Left renal pelvis (tissue), 4 donors: ENCODE measurements at places on chromosomes 3 and 15.

DNA sequence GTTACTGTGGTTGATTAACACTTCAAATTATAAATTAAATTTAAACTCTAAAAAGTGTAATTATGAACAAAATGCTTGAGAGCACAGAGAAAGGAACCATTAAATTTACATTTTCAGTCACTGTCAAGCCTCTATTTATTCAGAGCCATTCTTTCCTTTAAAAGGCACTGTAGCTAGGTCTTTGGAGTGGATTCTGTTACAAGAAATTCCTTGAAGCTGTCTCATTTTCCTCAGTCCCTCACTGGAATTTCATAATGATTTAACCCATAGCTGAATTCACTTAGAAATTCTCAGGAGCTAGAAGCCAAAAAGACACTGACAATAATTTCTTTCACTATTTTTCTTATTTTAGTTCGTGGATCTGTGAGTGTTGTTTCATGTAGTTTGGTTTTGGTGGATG is 81.2 kb upstream of the TCF12 start:
- no peak for DNase-seq

- no peak for DNase-seq
Observed at GRCh38 chr3:123723070-123723469, 138.2 kb upstream of the HACD2 start.

GRCh38 chr15:41940441-41940857 is 31.9 kb downstream of the EHD4 start:
- DNase-seq: no peak

DNA sequence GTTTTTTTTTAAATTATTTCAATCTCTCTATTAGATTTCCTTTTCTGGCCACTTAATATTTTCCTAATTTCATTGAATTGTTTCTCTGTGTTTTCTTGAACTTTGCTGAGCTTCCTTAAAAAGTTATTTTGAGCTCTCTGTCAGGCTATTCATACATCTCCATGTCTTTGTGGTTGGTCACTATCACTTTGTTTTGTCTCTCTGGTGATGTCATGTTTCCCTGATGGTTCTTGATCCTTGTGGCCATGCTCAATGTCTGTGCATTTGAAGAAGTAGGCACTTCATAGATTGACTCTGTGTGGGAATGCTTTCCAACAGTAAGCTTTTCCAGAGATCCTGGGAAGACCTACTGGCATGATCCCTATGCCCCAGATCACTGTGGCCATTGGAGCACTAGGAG is 18.6 kb downstream of the CD200R1 start:
- DNase-seq: no peak

DNA sequence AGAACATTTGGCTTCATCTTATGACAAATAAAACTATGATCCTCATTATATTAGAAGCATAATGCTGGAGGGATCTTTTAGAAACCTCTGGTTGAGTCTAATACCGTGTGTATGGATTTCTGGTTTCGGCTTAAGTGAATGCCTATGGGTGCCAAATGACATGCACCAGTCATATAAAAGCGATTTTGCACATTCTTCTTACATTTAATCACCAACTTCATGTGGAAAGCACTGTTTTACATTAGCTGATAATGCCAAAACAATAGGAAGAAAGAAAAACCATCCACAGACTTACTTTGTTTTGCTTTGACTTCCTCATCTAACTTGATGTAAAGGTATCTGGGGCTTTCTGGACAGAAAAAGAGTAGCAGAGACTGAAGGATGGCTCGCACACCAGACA is 20.9 kb downstream of the SLC2A2 start:
- DNase-seq: no peak

DNA sequence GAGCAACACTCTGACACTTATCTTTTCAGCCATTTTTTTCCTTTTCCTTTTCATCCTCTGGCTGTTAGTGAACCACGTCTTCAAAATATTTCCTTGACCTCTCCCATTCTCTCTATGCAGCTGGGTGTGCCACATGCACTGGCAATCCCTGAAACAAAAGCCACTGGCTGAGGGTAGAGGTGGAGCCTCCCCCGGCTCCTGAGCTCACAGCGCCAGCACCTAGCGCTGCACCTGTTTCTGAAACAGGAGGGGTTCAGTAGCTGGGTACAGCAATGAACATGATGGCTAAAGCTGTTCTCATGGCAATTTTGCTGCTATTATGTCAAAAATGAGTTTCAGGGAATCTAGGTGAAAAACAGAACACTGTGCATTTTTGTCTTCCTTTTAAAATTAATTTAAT is 314.7 kb upstream of the ATP10A start:
- no peak for DNase-seq

DNA sequence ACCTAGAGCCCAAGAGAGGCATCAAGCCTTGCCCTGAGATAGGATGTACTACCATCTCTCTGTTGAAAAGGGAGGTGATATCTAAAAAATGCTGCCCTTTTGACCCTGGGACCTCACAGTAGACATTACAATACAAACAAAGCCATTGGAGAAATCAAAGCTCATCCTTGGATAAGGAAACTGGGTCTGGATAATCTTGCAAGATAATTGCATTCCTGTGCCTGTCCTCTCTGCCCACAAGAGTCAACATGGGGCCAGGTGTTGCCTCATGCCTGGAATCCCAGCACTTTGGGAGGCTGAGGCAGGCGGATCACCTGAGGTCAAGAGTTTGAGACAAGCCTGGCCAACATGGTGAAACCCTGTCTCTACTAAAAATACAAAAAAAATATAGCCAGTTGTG is 57.3 kb upstream of the DLG1 start:
- no peak for DNase-seq
